ENCODE measurements at places on chromosomes 2 and 18.

GRCh38 chr2:75074228-75074627, 115.8 kb downstream of the POLE4 start:
- no peak for DNase-seq

DNA sequence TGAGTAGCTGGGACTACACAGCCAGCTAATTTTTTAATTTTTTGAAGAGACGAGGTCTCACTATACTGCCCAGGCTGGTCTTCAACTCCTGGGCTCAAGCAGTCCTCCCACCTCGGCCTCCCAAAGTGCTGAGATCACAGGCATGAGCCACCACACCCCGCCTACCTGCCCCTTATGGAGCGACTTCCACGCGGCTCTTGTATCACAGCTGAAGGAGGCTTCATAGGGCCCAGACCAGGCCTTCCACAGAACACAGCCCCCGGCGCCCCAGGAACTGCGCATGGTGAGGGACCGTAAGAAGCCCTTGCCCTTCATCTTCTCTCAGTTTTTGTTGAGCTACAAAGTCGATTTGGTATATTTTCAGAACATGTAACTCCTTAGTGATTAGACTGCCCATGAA, 220.3 kb downstream of the KLHL29 start:
- DNase-seq = no peak

DNA sequence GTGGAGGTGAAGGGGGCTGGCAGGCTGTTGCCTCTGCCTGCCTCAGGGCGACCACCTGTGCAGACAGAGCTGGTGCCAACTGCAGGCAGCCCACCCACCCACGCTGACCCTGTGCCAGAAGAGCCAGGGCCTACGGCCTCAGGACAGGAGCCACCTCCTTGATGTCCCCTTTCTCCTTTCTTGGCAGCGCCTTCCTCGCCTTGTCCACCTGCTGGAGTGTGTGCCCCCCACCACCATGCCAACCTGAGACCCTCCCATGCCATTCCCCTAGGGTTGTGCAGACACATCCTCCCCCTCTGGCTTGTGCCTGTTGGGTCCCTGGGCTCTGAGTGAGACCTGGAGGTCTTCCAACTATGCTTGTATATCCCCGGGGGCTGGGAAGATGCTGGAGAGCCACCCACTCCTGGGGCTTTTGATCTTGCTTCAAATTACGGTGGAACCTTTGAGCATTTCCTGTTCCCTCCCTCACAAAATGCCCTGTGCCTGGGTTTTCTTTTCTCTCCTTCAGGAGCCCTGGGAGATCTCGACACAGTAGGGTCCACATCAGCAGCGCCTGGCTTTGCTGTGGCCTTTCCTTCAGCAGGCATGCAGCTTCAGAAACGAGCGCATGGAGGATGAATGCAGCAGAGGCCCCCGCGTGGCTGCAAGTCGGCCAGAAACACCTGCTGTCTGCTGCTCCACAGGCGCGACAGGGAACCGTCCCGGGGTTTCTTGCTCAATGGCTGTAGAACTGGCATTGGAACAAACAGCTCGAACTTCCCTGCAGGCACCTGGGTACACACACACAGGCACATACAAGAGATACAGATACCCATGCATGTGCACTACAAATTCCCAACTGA, 65.9 kb upstream of the SH3RF3 start:
- DNase-seq = no peak

DNA sequence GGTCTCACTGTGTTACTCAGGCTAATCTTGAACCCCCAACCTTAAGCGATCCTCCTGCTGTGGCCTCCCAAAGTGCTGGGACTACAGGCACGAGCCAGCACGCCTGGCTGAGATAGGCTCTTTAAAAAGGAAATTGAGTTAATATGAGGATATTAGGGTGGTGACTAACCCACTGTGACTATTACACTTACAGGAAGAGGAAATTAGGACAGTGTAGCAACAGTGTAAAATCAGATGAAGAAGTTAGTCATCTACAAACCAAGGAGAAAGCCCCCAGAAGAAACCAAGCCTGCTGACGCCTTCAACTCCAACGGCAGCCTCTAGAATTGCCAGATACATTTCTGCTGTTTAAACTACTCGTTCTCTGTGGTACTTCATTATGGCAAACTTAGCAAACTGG, 711.9 kb downstream of the SUCLG1 start:
- no peak for DNase-seq

DNA sequence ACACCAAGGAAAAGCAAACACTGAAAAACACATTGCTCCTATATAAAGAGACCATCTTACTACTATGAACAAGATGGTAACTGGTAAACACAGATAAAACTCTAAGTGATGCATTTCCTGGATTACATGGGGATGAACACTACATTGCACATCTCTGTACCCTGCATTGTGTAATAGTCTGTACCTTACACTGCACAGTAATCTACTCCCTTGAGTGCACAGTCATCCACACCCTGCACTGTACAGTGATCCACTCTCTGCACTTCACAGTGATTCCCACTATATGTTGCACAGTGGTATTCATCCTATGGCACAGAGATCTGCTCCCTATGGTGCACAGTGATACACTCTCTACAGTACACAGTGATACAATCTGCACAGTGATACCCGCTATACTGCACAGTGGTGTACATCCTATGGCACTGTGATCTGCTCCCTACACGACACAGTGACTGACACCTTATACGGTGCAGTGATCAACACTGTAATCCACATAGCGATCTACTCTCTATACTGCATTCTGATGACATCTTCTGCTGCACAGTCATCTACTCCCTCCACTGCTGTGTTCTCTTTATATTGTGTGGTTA, 462.2 kb upstream of the RGPD4 start:
- DNase-seq = no peak

- DNase-seq = no peak
Measured at GRCh38 chr2:36861896-36862295, 104.4 kb downstream of the STRN start.

- no peak for DNase-seq
Measured at GRCh38 chr2:125254010-125254409, 1228.9 kb downstream of the CNTNAP5 start.

- peak; percentile 72 for DNase-seq
Measured at GRCh38 chr2:85243101-85244072, 84.4 kb downstream of the TGOLN2 start.

DNA sequence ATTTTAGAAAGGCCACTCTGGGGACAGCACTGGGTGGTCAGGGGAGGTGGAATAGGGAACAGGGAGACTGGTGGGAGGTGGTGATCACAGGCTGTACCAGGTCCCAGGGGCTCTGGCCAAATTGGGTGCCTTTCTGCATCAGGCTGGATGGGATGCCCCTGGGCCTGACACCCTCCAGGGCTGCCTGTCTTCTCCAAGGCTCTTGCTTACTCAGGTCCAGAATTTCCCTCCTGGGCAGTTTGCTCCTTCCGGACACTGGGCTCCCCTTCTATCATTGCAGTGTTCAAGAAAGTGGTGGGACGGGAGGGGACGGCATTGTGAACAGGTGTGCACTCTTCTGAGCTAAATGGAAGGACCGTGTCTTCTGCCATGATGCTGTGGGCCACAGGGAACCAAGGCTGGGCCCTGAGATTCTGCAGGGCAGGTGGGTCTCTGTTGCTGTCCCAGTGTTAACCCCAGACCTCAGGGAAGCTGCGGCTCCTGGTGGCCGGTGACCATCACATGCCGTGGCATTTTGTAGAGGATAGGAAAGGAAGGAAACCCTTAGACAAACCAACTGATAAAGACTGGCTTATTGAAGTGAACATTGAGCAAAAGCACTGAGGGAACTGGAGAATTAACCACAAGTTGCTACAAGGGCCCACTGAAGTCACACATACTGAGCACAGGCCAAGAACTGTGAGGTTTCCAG, 93.7 kb upstream of the HS6ST1 start:
- DNase-seq = peak; percentile 81

DNA sequence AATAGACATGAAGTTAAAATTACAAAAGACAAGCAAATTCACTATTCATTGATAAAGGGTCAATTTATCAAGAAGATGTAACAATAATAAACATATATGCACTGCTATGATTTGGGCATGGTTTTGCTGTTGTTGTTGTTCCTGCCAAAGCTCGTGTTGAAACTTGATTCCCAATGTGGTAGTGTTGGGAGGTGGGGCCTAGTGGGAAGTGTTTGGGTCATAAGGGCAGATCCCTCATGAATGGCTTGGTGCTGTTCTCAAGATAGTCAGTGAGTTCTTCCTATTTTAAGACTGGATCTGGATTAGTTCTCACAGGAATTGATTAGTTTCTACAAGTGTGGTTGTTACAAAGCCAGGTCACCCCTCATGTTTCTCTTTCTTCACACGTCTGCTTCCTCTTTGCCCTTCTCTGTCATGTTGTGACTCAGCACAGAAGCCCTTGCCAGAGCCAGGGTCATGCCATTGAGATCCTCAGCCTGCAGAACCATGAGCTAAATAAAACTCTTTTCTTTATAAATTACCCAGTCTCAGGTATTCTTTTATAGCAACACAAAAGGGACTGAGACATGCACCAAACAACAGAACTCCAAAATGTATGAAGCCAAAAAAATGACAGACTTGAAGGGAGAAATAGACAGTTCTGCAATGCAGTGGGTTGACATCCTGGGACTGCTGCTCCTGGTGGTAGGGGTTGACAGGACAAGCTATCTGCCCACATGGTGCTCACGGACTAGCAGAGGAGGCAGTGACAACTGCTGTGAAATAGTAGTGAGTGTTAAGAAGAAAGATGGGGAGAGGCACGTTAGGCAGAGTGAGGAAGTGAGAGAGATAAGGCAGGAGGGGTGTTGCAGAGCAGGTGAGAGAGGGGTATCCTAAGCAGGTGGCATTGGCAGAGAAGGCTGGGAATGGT, 18.6 kb upstream of the SKA1 start:
- DNase-seq = peak; percentile 68

GRCh38 chr2:120245520-120246332, 6.9 kb upstream of the RALB start:
- no peak for DNase-seq

DNA sequence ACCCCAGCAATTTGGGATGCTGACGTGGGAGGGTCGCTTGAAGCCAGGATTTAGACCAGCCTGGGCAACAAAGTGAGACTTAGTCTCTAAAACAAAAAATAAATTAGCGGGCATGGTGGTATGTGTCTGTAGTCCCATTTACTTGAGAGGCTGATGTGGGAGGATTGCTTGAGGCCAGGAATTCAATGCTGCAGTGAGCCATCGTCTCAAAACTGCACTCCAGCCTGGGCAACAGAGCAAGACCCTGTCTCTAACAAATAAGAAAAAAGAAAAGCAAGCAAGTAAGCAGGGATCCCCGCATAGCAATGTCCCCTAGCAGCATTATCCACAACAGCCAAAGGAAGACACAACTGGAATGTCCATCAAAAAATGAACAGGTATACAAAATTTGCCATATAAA, 3.4 kb downstream of the TXNL1 start:
- no peak for DNase-seq

All from hematopoietic multipotent progenitor cell treated with erythropoietin and hydrocortisone succinate and interleukin-3 and kit ligand, for 4 days (in vitro differentiated cells).